Stimulated activated CD4-positive, alpha-beta T cell treated with anti-CD3 and anti-CD28 coated beads, Interleukin-4, amount 100 ng/mL, for 48 hours (primary cell): ENCODE measurements at places on chromosomes 13 and 19.

DNA sequence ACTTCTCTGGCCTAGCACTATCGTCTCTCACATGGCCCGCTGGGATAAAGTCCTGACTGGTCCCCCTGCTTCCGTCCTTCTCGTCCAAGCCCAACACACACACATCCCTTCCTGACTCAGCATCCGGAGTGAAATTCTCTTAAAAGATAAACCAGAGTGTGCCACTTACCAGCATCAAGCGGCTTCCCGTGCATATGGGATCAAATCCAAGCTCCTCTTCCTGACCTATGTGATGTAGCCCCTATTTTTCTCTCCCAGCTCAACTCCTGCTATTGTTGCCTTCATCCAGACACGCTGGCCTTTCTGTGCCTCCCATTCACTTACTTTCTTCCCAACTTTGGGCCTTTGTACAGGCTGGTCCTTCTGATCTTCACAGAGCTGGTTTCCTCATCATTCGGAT is 530.4 kb downstream of the DIAPH3 start:
- DNase-seq = no peak

GRCh38 chr13:40922437-40923040 is 96.6 kb downstream of the ELF1 start:
- no peak for DNase-seq

DNA sequence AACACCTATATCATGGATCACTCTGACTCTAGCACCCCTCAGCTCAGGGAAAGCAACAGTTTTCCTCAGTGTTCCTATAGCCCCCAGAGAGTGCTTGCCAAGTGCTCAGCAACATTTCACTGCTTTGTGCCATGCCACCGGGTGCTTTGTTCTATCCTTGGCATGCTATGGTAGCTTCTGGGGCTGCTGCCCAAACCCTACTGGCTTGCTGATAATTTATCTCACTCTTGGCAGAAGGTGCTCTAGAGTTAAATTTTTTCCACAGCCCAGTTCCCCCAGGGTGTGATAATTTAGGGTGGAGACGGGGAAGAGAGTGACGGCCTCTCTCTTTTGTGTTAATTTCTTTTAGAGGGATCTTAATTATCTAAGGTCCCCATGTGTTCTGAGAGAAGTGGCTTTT is 12.6 kb upstream of the CSNK1A1L start:
- DNase-seq = no peak

- DNase-seq = no peak
Observed at GRCh38 chr19:14449321-14449720, 16.2 kb downstream of the PKN1 start.

DNA sequence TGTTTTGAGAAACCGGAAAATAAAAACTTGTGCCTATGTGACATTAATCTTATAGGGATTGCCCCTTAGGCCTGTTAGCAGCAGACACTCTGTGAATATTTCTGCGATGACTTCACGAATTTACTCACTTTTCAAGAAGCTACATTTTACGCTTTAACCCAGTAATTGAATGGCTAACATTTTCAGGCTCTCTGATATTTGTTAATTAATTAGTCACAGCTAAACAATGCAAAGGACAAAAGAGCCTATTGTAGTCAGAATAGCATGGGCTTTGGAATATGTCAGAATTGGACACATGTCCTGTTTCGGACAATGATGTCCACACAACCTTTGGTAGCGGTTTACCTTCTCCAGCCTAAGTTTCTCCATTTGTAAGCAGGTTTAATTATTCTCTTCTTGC is 506.6 kb downstream of the EFNB2 start:
- no peak for DNase-seq

GRCh38 chr13:106520251-106521054 is 15.0 kb downstream of the EFNB2 start:
- DNase-seq = no peak

- DNase-seq = no peak
Observed at GRCh38 chr19:11284515-11284914, 11.4 kb upstream of the TSPAN16 start.

DNA sequence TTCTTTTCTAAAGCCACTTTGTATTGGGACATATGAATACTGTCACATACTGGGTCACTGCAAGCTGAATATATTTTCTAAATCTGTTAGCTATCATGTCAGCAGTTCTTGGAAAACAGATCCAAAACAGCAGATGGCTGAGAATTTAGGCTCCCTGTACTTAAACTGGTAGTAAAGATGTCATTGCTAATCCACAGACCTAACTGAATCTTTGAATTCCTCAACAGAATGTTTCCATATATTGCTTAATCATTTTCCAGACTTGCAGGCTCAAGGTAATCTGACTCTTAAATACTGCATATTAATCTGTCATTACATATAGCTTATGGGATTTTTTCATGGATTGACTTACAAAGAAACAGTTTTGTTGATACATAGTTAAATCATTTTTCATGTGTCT is 639.0 kb upstream of the KLHL1 start:
- DNase-seq = no peak

GRCh38 chr19:4970558-4971423 is 1.9 kb downstream of the KDM4B start:
- no peak for DNase-seq

DNA sequence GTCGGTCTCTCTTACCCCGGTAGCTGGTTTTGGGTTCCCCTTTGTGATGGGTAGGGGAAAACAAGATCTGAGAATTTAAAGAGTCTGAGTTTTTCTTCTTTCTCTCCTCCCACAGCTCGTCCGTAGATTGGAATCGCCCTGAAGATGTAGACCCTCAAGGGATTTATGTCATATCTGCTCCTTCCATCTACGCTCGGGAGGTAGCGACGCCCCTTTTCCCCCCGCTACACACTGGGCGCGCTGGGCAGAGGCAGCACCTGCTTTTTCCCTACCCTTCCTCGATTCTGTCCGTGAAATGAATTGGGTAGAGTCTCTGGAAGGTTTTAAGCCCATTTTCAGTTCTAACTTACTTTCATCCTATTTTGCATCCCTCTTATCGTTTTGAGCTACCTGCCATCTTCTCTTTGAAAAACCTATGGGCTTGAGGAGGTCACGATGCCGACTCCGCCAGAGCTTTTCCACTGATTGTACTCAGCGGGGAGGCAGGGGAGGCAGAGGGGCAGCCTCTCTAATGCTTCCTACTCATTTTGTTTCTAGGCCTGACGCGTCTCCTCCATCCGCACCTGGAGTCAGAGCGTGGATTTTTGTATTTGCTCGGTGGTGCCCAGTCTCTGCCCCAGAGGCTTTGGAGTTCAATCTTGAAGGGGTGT is 7.1 kb upstream of the SELENOV start:
- no peak for DNase-seq

DNA sequence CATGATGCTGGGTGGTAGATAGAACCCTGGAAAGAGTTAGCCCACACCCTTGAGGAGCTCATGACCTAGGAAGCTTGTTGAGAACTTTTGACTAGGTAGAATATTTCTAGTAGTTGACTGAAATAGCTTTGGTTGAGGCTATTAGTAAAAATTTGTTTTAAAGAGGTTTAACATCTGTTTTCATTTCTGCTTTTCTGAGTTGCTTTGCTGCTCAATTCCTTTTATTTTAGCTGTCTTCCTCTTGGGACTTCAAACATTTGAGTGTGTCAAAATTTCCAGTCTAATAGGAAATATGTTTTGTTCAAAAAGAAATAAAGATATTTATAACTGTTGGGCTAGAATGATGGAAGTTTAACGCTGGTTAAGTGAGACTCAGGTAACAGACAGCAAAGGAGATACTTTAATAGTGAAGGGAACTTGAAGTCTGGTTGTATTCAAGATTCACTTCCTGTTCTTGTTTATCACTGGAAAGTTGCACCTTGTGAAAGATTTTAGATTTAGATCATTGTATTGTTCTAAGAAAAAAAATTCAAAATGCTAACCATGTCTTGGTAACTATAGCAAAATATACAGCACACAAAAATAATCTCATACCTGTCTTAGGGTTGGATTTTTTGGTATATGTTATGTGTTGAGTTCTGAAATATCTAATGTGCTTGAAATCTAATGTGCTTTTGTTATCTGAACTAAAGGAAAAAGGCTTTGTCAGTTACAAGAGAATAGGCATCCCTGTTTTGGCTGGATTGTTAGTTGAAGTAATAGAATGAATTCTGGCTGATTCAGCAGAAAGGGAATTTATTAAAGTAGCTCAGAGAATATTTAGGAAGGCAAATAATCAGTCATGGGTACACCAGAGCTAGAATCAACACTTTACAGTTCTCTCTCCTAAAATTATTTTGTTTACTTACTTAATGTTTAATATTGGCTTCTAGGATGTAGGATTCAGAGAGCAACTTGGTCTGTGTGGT is 24.4 kb upstream of the GPR18 start:
- DNase-seq = no peak

DNA sequence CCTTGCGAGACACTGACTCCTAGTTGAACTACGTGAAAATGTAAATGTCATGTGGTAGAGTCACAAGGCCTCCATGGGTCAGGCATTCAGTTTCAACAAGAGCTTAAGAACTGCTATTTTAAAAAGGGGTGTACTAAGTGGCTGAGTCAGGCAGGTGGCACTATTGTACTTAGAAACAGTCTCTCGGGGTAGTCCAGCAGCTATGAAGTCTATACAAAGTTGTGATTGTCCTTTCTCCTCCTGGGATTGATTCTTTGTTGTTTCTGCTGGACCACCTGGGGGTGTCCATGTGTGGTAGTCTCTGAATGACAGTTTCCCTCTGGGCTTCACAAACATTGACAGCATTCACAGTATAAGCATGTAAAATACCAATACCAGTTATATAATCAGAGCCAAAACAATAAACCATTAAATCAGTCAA is 33.0 kb downstream of the UGGT2 start:
- no peak for DNase-seq
